ENCODE measurements at places on chromosomes 3 and 15.

DNA sequence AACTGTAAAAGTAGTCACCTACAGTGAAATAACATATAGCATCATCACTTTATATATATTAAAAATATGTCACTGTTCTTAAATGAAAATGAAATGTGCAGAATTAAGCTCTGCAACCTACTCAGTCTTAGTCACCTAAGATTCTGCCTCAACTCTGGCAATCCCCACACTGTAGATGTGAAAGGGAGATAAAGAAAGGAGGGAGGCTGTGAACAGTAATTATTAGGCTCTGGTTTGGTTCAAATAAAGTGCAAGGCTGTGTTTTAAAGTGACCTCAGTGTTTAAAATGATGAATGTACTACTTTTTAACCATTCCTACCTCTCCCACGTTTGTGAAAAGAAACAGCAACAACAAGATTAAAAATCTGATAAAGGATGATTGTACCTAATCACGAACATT, 72.2 kb downstream of the ATP8B4 start:
- no peak for DNase-seq

GRCh38 chr3:194893121-194893987, 207.7 kb downstream of the FAM43A start:
- no peak for DNase-seq

DNA sequence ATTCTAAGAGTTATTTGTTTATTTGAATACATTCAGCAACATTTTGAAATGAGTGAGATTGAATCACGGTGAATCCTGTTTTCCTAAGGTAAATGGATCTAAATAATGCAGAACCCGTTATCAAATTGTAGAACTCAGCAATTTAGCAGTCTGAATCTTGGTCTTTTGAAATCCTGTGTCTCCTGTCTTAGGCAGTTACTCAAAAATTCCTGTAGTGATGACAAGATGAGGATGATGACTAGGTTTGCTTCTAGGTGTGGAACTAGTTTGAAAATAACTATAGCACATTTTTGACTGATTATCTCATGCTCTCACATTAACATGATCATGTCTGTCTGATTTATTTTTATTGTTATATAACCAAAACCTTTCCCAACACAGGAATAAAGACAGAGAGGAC, 115.0 kb downstream of the RAP2B start:
- no peak for DNase-seq

- no peak for DNase-seq
Observed at GRCh38 chr3:172717493-172718088, 6.7 kb upstream of the NCEH1 start.

GRCh38 chr3:106140431-106140830, 271.6 kb upstream of the CBLB start:
- DNase-seq, result no peak

DNA sequence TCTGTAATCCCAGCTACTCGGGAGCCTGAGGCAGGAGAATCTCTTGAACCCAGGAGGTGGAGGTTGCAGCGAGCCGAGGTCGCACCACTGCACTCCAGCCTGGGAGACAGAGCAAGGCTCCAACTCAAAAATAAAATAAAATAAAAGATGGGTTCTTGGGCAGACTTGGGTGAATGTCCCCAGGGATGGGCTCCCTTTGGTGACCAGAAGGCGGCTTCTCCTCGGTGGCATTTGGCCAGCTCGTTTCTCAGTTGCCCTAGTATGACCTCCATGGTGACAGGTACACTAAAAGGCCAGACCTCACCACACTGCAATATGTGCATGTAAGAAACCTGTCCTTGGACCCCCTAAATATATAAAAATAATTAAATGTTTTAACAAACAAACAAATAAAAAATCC, 76.0 kb upstream of the SNRPA1 start:
- no peak for DNase-seq

GRCh38 chr15:75114327-75114726, 87.4 kb upstream of the C15orf39 start:
- no peak for DNase-seq

DNA sequence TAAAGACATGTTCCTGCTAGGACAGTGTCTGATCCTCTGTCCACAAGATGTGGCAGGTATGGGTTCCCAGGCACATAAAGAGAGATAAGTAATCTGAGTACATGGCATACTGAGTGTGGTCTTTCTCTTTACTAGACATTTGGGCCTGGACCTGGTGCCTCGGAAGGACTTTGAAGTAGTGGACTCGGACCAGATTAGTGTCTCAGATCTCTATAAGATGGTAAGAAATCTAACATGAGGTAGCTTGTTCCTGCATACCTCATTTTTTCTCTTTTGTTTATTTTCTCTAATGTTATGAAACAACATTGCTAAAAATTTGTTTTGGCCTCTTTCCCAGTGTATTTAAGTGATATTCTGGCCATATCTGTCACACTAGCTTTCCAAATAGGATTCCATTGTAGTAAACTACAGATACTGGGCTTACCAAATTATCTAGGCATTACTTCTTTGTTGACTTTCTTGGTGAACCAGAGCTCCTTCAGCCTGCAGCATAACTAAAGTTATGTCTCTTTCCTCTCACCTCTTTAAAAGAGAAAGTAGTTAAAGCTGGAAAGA, 309.8 kb upstream of the MANF start:
- no peak for DNase-seq

GRCh38 chr3:112789787-112790186, 56.9 kb downstream of the CD200R1L start:
- no peak for DNase-seq

GRCh38 chr3:173993299-173993698, 595.8 kb downstream of the NLGN1 start:
- DNase-seq, result no peak

GRCh38 chr3:23797491-23797890, 8.3 kb upstream of the UBE2E1 start:
- DNase-seq, result no peak

- no peak for DNase-seq
Observed at GRCh38 chr3:151436675-151437446, 24.0 kb downstream of the IGSF10 start.

- DNase-seq, result no peak
Observed at GRCh38 chr3:192326656-192327055, 400.7 kb downstream of the FGF12 start.

DNA sequence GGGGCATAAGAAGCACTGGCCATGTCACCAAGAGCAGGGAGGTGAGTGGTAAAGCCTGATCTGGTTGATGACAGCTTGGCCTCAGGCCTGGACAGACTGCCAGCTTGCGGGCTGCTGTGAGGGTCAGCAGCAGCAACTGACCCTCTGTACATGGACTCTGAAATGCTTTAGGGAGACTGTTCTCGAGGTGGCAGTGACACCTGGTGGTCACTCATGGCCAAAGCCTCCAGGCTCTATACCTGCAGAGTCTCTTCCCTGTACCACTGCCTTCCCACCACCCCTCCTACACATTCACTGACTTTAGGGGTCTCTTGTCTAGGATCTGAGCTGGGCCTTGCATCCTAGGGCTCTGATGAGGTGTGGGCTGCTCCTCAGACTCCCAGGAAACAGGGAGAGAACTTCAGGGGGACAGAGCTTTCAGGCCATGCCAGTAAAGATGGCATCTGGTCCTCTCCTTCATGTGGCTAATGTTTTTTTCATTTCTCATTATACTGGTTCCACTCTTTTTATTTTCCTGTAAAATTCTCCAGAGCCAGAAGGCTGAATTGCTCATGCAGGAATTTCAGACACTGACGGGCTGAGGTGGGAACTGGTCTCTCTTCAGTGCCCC, 17.2 kb upstream of the TIMP4 start:
- no peak for DNase-seq

DNA sequence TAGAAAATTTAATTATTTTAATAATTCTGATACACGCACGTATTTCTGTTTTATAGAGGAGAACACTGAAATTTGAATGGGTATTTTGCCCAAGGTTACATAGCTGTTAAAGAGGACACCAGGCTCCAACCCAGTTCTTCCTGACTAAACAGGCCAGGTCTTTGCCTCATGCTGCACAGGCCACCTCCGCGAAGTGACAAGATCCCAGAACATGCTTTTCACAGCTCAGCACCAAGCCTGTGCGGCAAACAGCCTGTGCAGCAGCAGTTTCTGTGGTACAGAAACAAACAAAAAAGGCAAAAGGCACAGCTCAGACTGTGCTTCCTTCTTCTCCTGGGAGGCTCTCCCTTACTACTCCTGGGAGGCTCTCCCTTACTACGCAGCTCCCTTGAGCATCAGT, 6.5 kb downstream of the FOXL2 start:
- no peak for DNase-seq

DNA sequence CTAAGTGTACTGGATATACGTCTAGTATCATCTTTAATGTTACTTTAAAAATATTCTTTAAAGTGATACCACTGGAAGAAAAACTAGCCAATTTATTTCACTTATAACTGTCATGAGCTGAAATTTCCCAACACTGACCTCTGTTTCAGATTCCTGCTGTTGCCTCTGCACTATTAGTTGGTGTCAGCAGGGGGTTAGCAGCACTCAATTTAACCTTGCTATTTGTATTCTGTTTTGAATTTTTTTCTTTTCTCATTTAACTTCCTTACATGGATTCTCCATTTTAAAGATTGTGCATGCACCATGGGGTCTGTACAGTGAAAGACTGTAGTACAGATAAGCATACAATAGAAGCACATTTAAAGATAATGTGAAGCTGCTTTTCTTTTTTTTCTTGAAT, 169.2 kb downstream of the UBE2E2 start:
- DNase-seq, result no peak

GRCh38 chr3:13192471-13193213, 119.4 kb upstream of the IQSEC1 start:
- DNase-seq, result no peak

DNA sequence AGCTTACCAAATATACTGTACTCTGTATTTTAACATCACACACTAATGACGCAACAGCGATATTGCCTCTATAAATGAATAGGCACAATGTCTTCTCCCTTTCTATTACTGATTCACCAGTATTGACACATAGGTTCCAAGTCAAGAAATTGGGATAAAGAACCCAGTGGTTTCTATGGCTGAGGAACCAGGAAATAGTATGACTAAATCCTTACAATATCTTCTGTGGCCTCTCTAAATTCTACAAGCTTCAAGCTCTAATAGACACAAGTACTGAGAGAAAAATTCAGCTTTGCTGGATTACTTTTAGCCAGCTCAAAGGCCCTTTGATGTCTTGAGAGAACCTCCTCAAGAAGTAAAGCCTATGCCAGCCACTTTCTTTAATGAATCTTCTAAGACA, 162.5 kb downstream of the DPH6 start:
- DNase-seq, result no peak

DNA sequence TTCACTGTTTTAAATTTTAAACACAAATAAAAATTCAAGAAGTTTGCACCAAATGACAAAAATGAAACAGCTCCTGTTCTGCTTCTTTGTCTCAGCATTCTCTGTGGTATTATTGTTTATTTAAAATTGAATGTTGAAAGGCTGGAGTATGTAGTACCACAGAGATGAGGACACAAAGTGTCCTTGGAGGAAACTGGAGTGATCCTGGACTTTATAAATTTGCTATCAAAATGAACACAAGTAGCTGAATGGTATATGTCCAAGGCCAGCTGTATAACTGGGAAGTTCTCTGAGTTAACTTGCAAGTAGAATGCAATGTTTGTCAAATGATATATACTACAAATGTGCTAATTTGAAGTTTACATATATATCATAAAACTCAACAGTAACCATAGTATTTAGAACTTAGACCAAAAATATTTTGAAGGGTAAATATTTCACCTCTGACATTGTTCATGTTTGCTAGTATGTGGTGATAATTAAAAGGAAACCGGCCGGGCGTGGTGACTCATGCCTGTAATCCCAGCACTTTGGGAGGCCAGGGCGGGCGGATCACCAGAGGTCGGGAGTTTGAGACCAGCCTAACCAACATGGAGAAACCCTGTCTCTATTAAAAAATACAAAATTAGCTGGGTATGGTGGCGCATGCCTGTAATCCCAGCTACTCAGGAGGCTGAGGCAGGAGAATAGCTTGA, 12.3 kb downstream of the BTLA start:
- no peak for DNase-seq

- DNase-seq, result no peak
Observed at GRCh38 chr3:155441026-155441425, 147.5 kb upstream of the STRIT1 start.

DNA sequence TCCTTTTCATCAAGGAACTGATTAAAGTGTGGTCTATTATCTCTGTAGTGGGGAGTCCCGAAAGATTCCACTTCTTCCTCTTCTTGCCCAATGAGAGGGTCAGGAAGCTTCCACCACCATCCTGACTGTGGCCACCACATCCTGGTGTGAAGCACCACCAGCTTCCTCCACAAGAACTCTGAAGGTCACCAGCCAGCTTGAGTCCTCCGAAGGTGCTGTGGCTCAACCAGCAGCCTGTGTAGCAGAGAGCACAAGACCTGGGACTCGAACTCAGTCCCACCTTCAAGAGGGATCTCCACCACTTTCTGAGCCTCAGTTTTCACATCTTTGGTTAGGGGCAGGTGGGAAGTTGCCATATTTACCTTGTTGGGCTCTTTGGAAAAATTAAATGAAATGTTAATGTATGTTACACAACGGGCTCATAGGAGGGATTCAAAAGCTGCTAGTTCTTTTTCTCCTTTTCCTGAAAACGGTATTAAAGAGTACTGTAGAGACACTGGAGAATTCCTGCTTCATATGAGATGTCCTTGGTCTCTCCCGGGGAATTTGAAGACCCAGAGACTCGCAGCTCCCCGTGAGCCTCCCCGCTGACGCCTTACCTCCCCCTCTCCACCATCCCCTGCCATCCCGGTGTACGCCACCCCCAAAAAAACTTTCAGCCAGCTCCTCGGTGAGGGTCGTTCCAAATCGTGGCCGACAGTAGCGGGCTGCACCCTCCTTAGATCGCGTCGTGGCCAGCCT, 816 bp upstream of the ACAN start:
- DNase-seq, result no peak

DNA sequence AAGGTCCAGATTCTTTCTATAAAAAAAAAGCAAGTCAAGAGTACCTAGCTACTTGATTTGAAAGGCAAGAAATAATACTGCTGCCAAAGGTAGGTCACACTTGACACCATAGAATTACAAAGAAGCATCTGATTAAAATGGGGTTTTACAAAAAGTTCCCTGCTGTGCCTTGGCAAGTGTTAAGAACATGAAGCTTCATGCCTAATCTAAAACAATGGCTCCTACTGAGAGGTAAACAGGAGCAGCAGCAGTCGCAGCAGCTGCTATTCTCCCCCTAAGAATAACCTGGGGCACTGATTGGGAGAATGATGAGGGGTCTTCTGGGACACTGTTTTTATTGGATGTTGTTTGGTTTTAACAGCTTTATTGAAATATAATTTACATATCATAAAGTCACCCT, 14.1 kb downstream of the UBP1 start:
- no peak for DNase-seq

Data from NCI-H187 (cell line).